Hematopoietic multipotent progenitor cell treated with erythropoietin and hydrocortisone succinate and interleukin-3 and kit ligand, for 15 days (in vitro differentiated cells): ENCODE measurements at places on chromosomes 12 and 14.

DNA sequence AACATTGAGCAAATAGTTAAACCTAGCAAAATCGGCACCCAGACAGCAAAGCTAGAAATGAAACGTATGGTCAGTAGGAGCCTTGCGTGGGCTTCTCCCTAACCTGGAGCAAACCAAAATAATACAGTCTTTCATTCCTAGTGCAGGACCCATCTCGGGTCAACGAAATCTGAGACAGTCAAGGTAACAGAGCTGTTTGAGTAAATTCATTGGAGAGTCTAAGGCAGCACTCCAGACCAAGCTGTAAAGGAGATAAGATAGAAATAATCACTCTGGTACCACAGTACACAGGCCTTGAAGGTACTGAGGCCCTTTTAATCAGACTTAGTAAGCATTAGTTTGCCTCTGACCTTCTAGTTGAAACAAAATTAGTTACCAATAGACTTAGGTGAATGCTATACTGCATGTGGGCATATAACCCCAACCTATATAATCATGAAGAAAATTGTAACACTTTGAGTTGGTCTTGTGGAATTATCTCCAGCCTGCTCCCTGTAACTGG, 54.4 kb upstream of the BICD1 start:
- DNase-seq, result peak; percentile 43

- DNase-seq, result no peak
Observed at GRCh38 chr12:120276734-120277133, 11.2 kb upstream of the PXN start.

GRCh38 chr12:96099421-96099820, 64.0 kb upstream of the LTA4H start:
- DNase-seq, result no peak

GRCh38 chr14:57182760-57183503, 85.8 kb downstream of the EXOC5 start:
- no peak for DNase-seq

- DNase-seq, result peak; percentile 34
Observed at GRCh38 chr14:73058922-73059673, 764 bp downstream of the RBM25 start.

DNA sequence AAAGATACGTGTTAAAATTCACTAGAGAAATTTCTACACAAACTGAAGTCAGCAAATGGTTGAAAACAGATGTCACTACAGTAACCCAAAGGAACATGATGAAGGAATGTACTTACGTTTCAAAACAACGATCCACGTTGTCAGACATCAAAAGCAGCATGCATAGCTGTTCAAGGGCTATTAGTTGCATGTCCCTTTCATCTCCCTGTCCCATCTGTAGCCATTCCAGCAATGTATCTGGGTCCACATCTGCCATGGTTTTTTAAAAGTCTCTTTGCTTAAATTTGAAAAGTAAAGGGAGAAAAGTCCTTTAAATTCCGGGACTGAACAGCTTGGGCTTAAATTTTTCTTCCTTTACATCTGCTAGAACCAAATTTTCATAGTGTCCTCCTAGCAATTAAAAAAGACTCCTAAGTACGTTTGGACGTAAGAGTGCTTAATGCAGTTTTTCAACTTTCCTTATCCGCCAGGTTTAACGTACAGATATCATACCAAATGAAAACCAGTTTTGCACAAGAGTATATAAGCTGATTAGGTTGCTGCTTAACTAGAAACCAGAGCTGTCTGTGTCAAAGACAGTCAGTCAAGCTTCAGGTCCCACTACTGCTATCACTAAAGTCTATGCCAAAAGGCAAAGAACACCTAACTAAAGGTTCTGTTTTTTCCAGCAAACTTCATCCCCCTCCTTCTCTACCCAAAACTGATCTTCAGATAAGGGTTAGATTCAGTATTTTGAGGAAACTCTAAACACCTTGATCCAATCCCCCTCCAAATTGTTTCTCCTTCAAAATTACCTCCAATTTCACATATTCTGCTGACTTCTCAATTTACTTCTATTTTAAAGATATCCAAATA, 1.7 kb downstream of the HECTD1 start:
- DNase-seq, result peak; percentile 64

GRCh38 chr12:47841501-47841900, 21.8 kb upstream of the HDAC7 start:
- DNase-seq, result no peak

GRCh38 chr14:68423686-68424085, 369.2 kb downstream of the ZFP36L1 start:
- no peak for DNase-seq

DNA sequence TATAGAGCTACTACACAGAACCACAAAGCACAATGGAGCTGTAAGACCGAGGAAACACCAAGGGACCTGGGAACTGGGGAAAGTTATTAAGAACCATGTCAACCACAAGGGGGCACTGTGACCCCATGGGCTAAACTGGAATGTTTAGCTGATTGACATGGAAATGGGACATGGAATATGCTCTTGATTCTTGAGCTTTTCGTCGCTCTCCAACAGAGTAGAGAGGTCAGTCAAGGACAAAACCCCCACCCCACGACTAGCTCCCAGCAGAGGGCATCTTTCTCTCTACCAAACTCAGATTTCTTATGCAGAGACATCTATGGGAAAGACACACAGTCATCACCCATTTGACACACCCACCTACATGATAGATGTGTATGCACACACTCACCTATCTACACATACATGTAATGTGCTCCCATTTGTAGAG, 10.1 kb downstream of the NDRG2 start:
- peak; percentile 82 for DNase-seq

DNA sequence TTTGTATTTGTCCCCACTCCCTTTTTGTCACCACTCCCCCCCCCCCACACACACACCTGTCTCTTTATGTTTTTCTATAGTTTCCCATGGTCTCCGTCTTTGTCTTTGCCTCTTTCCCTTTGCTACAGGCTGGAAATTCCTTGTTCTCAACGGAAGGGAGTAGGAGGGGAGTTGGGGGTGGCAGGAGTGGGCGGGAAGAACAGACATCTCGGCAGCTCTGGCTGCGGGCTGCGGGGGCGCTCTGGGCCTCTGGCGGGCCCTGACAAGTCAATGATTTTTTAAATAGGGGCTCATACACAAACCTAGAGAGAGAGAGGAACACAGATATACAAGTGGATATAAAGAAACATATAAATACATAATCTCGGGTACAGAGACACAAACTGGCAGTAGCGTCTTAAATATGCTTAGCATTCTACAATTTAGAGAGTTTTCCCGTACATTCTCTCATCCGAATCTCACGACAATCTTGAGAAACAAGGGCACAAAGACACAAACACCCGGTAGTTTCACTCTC, 2.4 kb upstream of the NAB2 start:
- no peak for DNase-seq

DNA sequence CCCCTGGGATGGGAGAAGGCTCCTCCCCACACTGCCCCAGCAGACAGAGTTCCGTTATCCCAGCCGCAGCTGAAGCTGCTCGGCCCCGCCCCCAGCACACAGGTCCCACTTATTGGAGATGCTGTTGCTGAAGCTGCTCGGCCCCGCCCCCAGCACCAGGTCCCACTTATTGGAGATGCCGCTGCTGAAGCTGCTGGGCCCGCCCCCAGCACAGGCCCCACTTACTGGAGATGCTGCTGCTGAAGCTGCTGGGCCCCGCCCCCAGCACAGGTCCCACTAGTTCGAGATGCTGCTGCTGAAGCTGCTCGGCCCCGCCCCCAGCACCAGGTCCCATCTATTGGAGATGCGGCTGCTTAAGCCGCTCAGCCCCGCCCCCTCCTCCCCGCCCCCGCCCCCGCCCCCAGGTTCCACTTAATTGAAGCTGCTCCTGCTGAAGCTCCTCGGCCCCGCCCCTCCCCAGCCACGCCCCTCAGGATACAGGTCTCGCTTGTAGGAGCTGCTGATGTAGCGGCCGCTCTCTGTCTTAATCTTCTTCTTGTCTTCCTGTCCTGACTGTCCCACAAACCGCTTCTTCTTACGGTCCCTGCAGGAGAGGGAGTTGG, 12.0 kb downstream of the CFAP73 start:
- no peak for DNase-seq

- no peak for DNase-seq
Observed at GRCh38 chr14:53430870-53431269, 277.7 kb upstream of the DDHD1 start.

- DNase-seq, result no peak
Observed at GRCh38 chr14:68753690-68754089, 39.2 kb downstream of the ZFP36L1 start.

DNA sequence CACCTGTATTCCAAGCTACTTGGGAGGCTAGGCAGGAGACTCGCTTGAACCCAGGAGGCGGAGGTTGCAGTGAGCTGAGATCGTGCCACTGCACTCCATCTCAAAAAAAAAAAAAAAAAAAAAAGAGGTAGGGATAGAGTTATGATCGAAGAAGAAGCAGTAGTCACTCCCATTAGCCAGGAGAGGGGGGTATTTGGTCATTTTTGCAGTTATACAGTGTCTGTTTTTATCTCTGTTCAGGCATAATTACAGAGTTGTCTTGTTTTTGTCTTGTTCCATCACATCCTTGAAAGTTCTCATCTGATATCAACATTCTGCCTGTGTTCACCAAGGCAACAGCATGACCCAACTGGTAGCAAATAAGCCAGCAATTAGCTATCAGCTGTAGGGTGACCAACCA, 98.5 kb upstream of the TMPO start:
- no peak for DNase-seq

DNA sequence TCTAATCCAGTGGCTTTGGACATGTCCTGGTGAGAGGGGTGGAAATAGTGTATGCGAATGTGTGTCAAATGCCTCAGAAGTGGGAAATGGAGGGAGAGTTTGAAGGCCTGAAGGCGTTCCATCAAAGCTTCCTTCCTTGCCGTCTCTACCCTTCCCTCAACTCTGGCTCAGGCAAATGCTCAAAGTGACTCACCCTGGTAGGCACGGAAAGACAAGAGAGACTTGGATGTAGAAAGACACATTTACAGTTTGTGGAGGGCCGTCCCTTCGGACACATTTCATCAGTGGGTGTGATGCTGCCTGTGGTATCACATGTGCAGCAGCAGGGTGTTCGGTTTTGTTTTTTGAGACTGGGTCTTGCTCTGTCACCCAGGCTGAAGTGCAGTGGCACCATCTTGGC, 36.7 kb downstream of the CHST11 start:
- no peak for DNase-seq

DNA sequence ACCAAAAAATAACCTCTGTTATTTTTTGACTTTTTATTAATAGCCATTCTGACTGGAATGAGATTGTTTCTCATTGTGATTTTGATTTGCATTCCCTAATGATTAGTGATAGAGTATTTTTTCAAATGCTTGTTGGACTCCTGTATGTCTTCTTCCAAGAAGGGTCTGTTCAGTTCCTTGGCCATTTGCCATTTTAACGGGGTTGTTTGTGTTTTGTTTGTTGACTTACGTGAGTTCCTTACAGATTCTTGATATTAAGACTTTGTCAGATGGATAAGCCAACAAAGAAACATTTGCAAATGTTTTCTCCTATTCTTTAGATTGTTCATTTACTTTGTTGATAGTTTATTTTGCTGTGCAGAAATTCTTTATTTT, 651.6 kb upstream of the LRFN5 start:
- DNase-seq, result no peak

GRCh38 chr14:64703395-64704142, 655 bp upstream of the PLEKHG3 start:
- no peak for DNase-seq

DNA sequence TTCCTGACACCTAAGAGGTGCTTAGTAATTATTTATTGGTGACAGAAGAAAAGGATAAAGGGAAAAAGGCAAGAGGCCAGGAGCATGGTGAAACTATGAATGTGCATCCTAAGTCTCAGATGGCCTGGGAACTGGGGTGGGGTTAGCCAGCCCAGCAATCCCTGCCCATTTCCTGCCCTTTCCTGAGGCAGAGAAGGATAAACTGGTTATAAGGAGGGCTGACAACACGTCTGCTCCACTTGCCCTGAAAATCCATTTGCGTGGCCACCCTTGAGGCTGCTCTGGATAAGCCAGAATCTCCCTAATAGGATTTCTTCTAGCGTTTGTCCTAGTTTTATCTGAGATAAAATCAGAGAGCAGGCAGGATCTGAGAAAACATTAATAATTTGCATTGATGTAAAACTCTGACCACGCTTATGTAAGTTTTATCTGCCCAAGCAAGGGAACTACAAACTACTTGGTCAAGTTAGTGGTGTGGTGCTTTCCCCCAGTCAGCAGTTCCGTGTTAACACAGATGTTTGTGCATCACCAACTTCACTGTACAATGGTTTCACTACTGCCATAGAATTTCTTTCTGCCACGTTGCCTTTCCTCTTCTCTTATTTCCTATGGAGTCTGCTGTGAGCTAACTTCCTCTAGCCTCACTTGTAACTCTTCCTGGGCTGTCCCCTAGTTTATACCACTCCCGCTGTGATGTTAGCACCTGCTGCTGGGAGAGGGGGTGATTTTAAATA, 392.7 kb downstream of the RPS29 start:
- DNase-seq, result no peak

DNA sequence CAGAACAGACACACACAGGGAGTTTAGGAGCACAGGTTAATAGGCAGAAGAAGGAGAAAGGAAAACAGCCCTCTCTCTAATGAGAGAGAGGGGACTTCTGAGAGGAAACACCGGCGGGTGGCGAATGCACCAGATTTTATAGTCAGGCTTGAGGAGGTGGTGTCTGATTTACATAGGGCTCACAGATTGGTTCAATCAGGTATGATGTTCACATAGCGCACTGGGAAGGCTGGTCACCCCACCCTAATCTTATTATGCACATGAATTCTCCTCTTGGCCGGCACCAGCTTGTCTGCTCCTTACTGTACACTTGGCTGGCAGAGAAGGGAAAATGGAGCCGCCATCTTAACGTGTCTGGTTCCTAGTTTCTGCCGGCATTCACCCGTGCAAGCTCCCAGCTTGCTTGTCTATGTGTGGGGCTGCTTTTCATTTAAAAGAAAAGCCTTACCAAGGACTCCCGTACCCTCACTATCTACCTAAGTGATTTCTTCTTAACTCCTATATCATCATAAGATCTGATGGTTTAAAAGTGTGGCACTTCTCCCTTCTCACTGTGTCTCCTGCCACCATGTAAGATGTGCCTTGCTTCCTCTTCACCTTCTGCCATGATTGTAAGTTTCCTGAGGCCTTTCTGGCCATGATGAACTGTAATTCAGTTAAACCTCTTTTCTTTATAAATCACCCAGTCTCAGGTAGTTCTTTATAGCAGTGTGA, 15.1 kb downstream of the BCAT1 start:
- no peak for DNase-seq

DNA sequence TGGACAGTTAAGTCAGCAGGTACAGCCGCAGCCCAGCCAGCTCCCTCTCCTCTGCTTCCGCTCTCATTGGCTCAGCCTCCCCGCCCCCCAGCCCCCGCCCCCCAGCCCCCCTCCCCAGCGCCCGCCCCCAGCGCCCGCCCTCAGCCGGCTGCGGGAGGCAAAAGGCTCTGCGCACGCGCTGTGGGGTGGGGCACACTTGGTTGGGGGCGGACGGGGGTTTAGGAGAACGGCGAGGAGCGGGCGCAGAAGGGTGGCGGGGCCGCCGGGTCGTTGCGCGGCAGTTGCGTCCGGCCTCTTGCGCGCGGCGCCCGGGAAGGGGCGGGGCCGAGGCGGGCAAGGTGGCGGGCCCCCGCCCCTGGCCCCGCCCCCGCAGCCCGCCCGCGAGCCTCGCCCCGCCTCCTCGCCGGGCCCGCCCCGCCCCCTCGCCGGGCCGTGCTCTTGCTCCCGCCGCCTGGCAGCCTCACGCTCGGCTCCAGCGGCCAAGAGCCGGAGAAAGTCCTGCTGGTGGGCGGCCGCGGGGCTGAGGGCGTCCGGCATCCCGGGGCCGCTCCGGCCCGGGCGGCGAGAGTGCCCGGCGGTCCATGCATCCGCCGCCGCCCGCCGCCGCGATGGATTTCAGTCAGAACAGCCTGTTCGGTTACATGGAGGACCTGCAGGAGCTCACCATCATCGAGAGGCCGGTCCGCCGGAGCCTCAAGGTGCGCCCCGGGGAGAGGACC, at the start of gene PPP4R4:
TSS of gene PPP4R4 (plus strand) at position 438 of the 719 bp plus-strand sequence. CDS start at position 582, 144 bp downstream.
- peak; percentile 69 for DNase-seq
